ENCODE measurements at places on chromosomes 4 and X.
A peak's percentile ranks its signal among the peaks of the same experiment; 100 is the strongest.

- no peak for DNase-seq
Measured at GRCh38 chr4:173509036-173510001, 20.7 kb downstream of the HAND2 start.

- no peak for DNase-seq
Measured at GRCh38 chrX:132216806-132217202, 2.4 kb downstream of the RAP2C start.

DNA sequence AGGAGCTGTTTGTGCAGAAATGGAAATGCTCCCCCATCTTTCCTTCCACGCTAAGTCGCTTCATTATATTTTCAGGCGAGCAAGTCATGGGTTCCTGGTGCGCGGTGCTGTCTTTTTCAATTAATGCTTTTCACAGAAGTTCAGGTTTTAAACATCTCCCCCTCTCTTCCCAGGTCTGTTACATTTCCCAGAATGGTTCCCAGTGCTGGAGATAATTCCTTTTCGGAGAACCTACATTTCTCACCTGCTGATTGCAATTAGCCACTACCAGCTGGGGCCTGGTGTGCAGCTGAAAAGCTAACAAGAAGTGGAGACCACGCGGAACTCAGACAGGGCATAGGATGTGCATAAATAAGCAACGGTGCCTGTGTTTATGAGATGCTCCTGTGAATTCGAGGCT is 217.8 kb downstream of the MID1IP1 start:
- no peak for DNase-seq

- DNase-seq, result no peak
Measured at GRCh38 chr4:67899096-67899495, 15.3 kb upstream of the TMPRSS11D start.

DNA sequence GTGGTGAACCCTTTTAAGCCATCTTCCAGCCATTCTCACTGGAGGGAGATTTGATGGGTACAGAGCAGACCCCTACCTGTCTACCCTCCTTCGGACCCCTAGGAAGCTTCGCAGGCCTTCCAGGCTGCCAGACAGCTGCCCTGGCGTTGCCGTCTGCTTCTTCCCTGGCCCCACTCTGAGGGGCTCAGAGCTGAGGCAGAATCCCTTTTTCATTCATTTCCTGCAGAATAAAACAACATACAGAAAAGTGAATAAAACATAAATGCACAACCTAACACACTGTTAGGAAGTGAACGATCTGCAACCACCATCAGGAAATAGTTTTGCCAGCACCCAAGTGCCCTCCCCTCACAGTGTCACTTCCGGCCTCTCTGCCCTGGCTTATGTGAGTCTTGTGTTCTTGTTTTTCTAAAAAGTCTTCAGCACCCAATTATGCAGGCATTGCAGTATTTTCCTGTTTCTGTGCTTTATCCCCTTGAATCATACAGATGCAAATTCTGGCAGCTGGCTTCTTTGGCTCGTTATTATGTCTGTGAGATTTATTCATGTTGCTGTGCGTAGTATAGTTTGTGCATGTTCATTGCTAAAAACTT is 5.6 kb upstream of the ADD1 start:
- peak; percentile 60 for DNase-seq

DNA sequence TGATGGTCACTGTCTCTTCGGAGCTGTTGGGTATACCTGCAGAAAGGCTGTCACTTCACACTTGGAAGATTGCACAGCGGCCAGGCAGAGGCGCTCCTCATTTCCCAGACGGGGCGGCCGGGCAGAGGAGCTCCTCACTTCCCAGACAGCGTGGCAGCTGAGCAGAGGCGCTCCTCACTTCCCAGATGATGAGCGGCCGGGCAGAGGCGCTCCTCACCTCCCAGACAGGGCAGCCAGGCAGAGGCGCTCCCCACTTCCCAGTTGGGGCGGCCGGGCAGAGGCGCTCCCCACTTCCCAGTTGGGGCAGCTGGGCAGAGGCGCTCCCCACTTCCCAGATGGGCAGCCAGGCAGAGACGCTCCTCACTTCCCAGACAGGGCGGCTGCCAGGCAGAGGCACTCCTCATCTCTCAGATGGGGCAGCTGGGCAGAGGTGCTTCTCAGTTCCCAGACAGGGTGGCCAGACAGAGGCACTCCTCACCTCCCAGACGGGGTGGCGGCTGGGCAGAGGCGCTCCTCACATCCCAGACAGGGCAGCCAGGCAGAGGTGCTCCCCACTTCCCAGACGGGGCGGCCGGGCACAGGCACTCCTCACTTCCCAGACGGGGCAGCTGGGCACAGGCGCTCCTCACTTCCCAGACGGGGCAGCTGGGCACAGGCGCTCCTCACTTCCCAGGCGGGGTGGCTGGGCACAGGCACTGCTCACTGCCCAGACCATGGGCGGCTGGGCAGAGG is 18.8 kb downstream of the PABPC1L2B start:
- DNase-seq, result no peak

- DNase-seq, result no peak
Measured at GRCh38 chr4:63459329-63459728, 949.9 kb downstream of the TECRL start.

DNA sequence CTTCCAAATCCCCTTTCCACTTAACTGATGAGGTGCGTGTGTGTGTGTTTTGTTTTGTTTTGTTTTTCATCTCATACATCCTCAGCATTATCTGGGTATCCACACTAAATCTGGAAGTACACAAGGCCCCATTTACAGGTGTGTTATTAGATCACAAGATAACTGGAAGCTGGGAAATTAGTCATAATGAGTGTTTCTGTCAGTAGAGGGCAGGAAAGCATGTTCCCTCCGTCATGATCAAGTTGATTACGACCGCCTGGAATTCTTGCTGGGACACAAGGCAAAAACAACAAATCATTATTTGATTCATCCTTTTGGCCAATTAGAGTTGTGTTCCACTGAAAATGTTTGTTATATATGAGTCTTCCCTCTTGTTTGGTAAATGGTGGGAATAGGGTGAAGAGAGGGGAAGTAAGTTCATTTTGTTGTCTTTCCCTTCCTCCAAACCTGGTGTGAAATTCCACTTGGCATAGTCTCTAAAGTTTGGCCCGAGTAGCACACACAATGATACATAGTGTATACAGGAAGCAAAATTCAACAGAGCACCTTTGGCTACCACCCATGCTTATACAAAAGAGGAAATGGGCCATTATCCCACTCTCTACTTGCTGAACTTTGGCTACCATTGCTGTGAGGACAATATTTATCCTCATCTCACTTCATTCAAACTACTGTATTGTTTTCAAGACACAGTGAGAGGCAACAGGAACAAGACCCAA is 33.3 kb upstream of the TLL1 start:
- DNase-seq, result no peak

DNA sequence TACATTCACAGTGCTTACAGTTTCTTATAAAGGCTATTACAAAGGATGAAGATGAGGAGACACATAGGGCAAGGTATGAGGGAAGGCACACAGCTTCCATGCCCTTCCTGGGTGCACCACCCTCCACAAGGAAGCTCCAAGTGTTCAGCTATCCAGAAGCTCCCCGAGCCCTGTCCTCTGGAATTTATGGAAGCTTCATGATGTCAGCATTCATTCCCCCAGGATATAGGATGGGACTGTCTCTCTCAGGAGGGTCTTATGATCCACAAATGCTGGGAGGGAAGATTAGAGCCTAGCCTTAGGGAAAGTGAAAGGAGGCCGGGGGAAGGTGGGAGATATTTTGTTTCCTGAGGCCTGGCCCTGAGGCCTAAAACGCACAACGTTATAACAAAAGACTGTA is 236.0 kb downstream of the ANK2 start:
- no peak for DNase-seq

DNA sequence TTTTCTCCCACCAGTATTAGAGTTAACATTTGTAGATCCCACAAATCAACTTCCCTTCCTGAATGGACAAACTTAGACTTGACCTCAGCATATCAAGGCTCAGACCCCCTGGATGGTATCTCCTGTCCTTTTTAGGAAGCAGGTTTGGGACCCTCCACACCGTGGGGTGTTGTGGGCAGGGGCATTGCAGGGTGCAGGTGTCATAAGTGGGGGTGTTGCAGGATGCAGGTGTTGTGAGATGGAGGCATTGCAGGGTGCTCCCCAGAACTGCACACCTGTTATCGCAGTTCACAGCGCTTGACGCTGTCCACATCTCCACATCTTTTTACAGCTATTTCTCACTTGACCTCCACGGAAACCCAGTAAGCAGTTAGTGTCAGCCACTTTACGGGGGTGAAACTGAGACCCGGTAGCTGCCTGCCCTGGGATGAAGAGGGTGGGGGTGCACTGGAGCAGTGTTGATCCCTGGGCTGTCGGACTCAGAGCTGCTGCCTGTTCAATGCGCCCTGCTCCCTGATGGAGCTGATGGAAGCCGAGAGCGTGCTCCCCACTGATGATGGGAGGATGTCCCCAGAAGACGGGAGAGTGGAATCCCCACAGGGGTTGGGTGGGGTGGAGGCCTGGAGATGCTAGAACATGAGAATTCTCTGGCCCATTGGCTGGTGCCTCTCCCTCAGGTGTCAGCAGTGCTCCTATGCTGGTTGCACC is 25.3 kb downstream of the SH3TC1 start:
- DNase-seq, result no peak

All from activated T-cell treated with anti-CD3 and anti-CD28 coated beads for 24 hours (primary cell).